ENCODE measurements at places on chromosomes 6 and 20.

GRCh38 chr20:32521780-32522525, 63.2 kb downstream of the NOL4L start:
- DNase-seq, result peak; percentile 80

DNA sequence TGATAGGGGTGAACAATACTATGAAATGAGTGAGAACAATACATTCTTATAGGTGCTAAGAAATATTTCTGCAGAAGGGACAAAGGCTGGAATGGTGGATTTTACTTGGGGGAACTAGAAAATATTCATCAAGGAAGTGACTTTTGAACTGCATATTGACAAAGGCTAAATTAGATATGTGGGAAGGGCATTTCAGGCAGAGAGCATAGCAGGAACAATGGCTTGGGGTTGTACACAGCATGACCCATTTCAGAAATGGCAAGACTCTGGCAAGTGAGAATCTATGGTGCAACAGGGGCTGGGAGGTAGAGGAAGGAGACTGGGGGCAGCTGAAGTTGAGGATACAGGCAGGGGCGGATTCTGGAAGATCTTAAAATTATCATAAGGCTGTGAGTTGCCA, 46.7 kb upstream of the KIF16B start:
- DNase-seq, result no peak

DNA sequence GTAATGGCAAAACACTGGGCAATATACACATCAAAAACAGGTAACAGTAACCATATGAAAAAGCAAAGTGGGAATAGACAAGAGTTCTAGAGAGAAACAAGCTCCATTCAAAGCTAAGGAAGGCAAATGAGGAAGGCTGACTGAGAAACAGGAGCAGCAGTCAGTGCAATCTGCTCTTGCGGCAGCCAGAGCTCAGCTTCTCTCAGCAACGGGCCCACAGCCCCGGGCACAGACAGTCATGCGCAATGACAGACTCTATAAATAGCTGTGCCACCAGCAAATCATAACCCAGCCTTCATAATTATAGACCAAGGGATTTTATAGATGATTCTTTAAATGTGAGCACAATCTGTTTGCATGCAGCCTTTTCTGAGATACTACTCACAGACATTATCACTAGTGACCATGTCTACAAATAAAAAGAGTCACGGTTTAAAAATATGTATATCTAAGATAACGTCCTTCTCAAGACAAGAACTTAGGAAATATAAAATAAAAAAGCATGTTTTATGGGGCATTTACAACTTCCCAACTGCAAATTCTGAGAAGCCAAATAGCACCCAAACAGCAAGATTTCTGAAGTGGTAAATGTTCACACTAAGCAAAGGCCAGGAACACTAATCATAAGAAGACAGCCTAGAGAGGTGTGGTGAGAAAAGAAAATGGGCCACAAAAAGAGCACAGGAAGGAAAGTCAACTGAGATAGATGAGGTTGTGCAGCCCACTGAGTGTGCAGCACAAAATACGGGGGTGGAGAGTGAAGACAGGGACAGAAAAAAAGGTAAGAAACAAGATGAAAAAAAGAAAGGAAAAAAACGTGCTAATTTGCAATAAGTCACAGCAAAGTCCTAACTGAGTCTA, 39.9 kb upstream of the BEND6 start:
- no peak for DNase-seq

DNA sequence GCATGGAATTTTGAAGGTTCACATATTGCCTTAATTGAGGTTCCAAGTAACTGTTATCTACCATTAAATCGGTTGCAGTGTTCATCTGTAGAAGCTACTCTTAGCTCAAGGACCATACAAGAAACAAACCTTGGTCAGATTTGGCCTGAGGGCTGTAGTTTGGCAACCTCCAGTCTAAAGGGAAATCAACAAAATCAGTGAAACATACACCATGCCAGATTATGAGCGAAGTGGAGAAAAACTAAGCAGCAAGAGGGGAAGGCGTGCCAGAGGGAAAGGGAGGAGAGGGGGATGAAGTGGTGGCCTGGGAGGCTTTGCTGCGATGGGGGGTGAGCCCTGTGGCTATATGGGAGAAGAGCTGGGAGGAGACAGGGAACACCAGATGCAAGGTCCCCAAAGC, 8.8 kb upstream of the SNAI1 start:
- DNase-seq, result no peak

DNA sequence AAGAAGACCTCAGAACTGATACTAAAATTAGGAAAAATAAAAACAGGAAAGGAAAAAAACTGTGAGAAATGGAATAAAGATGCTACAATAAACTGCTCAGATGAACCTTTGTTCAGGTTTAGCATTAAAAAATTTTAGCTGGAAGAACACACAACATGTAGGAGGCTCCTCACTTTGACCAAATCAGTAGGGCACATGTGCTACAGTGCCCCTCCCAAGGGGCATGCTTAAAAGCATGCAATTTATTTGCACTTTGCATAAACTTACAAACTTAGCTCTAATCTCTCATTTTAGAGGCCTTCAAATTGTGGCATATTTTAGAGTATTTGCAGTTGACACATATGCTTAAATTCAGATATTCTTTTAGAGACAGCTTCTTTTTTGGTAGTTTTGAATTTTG, 570.2 kb downstream of the UTRN start:
- no peak for DNase-seq

GRCh38 chr6:150006961-150007464, 18.3 kb downstream of the RAET1L start:
- no peak for DNase-seq

GRCh38 chr20:60695226-60696000, 556.6 kb upstream of the CDH4 start:
- no peak for DNase-seq

DNA sequence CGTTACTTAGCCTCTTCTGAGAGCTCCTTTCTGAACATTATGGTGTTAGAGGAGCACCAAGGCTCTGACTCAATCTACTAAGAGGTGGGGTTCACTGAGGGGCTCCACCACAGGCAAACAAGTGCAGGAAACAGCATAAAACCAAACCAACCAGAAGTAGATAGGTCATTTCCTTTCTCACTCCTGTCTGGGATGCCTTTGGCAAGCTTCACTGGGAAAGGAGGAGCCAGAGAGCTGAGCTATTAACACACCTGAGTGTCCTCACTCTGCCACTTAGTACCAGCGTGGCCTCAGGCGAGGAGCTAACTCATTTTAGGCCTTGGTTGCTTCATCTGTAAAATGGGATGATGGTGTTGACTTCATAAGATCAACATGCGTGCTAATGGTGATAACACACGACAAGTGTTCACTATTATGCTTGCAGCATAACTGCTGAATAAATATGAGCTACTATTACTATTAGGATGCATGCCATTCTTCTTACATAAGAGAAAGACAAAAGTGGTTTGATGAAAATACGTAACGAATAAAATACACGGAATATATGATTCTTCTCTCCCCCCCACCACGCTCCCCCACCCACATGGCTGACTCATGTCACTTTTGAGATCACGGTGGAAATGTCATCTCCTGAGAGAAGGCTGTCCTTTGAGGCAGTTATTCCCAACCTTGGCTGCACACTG, 185.4 kb downstream of the BCAS1 start:
- no peak for DNase-seq
